Effector CD8-positive, alpha-beta T cell (primary cell): ENCODE measurements at places on chromosomes 11 and 22.

- DNase-seq = no peak
Observed at GRCh38 chr11:70364745-70365543, 33.4 kb upstream of the CTTN start.

- no peak for DNase-seq
Observed at GRCh38 chr11:67114275-67114896, 4.7 kb upstream of the KDM2A start.

DNA sequence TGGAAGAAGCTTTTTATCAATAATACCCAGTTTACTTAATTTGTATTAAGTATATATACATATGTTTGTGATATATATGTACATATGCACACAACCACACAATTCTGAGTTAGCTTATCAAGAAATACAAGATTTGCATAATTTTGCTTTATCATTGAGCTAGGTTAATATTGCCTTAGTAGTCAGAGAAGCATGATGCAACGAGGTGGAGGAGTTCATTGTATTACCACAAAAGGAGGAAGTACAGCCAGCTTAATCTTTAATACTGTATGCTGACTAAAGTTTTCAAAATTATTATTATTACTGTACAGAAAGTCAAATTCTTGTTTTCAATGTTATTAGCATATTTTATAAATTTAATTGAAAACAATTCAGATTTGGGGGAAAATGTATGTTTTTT is 278.4 kb upstream of the PDGFD start:
- DNase-seq = no peak

GRCh38 chr11:33507356-33507755 is 193.3 kb downstream of the C11orf91 start:
- DNase-seq = no peak

GRCh38 chr11:82767123-82767522 is 33.5 kb upstream of the FAM181B start:
- no peak for DNase-seq

- DNase-seq = no peak
Observed at GRCh38 chr11:121207485-121208115, 85.0 kb upstream of the SC5D start.

- DNase-seq = no peak
Observed at GRCh38 chr11:69915501-69916250, 96.5 kb upstream of the FGF3 start.

DNA sequence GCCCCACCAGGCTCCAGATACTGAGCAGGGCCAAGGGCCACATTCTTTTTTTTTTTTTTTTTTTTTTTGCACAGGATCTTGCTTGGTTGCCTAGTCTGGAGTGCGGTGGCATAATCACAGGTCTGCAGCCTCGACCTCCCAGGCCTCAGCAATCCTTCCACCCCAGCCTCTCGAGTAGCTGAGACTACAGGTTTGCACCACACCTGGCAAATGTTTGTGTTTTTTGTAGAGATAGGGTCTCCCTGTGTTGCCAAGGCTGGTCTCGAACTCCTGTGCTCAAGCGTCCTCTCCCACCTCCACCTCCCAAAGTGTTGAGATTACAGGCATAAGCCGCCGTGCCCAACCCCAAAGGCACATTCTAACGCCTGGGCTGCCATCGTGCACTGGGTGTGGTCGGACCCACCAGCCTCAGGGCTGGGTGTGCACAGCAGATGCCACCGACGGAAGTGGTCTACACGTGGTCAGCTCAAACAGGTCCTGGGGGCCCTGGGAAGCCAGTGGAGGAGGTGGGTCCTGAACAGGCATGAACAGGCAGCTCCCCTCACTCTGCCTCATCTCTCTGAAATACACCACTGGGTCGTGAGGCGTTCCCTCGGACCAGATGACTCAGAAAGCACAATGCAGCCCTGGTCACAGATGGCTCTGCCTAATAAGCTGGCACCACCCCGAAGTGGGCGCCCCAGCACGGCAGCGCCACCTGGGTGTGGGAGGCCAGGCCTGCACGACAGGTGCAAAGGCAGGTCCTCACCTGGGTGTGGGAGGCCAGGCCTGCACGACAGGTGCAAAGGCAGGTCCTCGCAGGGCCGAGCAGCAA is 5.1 kb upstream of the B4GALNT4 start:
- DNase-seq = peak; percentile 39
